Stimulated activated CD4-positive, alpha-beta T cell treated with anti-CD3 and anti-CD28 coated beads, Interleukin-2, amount 100 ng/mL, for 4 hours (primary cell): ENCODE measurements at places on chromosomes 13 and 19.

DNA sequence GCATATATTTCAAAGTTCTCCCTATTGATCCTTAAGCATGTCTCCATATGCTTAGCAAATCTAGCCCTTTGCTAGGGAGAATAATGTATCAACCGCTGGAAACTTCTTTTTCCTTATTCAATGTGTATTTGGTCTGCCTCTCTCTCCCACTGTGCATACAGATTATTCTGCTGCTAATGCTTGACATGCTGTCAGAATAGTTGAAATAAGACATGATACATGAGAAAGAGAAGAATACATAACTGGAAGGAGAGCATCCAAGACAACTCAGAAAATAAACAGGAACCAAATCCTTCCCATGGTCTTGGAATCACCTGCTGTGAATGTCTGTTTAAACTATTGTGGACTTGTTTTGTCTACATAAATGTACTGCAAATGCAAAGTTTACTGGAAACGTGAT is 1103.0 kb downstream of the EFNB2 start:
- DNase-seq, result no peak

DNA sequence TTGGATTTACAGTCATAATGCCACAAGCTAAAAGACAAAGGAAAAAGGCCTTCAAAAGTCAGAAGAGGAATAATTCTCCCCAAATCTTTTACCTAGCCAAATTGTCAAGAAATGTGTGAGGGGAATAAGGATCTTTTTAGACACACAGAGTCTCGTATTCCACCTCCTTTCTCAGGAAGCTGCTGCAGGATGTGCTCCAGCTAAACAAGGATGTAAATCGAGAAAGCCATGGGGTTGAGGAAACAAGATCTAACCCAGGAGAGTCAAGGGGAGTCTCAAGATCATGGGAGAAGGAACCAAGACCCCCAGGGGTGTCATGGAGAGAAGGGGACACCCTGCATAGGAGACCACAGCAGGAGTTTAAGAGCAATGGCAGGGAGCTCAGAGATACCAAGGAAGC is 147.4 kb downstream of the KDM4B start:
- DNase-seq, result no peak

DNA sequence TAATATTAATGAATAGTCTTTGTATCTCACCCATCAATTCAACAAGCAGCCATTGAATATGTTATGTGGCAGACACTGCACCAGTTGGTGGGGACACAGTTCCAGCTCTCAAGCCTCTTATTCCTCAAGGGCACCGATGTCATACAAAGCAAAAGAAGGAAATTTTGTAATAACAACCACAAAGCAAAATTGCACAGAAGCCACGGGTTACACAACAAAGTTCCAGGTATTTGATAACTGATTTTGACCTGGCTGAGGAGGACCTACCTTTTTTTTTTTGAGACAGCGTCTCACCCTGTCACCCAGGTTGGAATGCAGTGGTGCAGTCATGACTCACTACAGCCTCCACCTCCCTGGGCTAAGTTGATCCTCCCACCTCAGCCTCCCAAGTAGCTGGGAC is 266.7 kb downstream of the FOXO1 start:
- no peak for DNase-seq

DNA sequence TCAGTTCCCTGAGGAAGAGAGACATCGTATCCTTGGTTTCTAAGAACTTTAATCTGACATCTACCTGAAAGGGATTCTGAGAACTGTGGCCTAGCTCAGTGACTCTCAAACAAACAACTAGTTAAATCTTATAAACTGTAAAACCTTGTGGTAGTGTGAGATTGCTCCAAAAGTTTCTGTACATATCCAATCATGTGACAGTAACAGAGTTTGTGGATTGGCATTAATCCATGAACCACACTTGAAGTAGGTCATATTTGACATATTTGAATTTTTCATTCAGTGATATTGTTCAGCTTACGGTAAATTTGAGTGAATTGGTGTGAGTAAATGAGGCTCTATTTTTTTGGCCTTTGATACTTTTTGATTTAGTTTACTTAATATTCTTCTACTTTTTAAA is 15.0 kb downstream of the TDRD3 start:
- no peak for DNase-seq

DNA sequence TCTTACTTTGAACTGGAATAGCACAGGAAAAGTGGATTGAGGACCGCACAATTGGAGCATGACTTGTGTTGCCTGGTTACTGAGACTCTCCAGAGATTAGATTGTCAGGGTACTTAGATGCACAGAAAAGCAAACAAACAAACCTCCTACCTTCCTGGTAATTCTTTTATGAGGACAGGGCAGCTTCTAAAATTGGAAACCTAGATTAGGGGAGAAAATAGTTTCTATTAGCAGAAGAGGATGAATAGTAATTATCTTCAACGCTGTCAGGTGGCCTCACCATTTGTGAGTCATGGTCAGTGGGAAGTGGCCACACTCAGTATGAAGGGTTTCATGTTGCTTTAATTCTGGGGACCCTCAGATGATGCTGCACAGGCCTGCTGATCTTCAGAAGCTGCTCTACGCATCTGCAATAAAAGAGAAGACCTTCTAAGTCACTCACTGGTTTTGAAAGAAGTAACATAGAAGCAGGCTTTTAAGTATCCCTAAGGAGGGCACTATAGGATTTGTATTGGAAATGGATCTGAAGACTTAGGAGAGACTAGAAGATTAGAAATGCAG is 106.8 kb downstream of the LACC1 start:
- DNase-seq, result no peak

- DNase-seq, result no peak
Observed at GRCh38 chr13:64429691-64430090, 2800.4 kb downstream of the PCDH9 start.

DNA sequence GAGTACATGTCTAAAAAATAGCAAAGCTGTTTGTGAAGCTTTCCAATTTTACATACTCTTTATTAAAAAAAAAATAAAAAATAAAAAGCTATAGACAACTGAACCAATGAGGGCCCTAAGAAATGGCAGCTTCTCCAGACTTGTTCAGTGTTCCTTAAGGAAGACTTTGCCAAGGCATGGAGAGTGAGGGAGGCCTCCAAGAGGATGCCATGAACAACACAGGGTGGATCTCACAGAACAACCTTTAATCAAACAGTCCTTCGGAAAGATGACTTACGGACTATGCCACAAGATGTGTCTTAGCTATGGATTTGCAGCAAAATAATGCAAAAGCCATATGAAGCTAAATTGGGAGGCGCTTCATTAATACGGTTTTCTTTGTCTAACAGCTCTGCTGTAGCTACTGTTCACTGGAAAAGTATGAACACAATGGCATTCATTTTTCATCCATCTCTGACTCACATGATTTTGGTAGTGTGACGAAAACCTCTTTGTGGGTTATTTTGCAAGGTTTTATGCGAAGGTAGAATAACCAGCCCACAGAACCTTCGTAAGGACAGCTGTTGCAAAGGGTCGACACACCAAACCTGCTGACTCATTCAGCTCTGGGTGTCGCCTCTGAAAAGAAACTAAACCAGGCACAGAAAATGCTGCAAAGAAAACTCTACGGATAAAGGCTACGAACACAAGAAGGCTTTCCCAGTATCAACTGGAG is 27.7 kb downstream of the EFNB2 start:
- DNase-seq, result no peak

GRCh38 chr13:32528358-32528757 is 10.2 kb downstream of the N4BP2L2 start:
- DNase-seq, result no peak

GRCh38 chr19:54558339-54558738 is 15.3 kb upstream of the LILRA2 start:
- DNase-seq, result no peak

DNA sequence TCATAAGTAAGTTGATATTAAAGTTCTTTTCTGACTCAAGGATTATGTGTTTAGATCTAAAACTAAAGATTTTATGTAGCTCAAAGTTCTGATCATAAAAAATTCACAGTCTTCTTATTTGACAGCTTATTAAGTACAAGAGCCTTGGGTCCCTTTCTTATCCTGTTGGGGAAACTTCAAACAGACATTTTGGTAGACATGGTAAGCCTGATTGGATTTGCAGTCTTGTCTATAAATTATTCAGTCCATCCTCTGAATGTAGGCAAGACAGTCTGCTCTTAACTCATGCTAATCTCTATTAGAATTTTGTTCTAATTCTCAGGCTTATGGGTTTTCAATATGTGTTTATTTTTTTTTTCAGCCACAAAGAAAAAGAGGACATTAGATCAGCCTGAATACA is 1718.7 kb upstream of the SLC10A2 start:
- DNase-seq, result no peak

GRCh38 chr13:108834193-108834592 is 204.8 kb downstream of the MYO16 start:
- DNase-seq, result no peak

DNA sequence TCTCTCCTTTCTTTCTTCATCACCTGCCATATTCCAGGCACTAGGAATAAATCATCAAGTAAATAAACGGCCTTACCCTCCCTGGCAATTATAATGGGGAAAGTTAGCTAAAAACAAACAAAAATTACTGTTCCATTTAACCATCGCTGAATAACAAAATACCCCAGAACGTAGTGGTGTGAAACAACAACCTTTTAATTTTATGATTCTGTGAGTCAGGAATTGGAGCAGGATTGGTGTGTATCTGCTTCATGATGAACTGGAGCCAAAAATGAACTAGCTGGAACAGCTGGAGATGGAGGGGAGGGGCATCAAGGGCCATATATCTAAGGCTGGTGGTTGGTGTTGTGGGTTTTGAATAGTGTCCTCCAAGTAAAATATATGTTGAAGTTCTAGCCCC is 3.7 kb upstream of the CADM4 start:
- DNase-seq, result no peak

DNA sequence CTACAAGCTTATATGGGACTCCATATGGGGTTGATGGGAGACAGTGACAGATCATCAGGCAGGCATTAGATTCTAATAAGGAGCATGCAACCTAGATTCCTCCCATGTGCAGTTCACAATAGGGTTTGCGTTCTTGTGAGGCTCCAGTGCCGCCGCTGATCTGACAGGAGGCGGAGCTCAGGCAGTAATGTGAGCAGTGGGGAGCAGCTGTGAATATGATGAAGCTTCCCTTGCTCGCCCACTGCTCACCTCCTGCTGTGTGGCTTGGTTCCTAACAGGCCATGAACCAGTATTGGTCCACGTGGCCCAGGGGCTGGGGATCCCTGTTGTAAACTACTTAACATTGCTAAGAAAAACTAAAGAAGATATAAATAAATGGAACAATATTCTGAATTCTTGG is 378.4 kb downstream of the KCNRG start:
- DNase-seq, result no peak

DNA sequence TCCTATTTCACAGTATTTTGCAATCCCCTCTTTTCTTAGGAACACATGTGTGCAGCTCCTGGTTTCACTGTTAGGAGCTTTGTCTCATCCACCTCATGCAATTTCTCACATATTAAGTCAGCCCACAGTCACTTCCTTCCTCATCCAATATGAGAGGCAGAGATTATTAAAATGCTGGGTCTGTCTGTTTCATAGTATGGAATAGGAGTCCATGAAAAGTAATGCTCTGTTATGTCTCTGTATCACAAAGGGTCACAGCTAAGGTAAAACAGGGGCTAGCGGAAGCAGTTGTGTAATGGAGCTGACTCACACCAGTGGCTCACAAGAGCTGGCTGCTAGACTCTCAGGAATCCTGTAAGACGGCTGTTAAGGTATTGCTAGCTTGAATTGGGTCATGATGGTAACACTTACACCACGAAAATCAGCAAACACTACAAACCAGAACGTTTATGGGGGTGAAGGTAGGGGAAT is 216.5 kb downstream of the EFNB2 start:
- DNase-seq, result no peak

GRCh38 chr13:44224450-44225149 is 149.0 kb upstream of the SERP2 start:
- no peak for DNase-seq

DNA sequence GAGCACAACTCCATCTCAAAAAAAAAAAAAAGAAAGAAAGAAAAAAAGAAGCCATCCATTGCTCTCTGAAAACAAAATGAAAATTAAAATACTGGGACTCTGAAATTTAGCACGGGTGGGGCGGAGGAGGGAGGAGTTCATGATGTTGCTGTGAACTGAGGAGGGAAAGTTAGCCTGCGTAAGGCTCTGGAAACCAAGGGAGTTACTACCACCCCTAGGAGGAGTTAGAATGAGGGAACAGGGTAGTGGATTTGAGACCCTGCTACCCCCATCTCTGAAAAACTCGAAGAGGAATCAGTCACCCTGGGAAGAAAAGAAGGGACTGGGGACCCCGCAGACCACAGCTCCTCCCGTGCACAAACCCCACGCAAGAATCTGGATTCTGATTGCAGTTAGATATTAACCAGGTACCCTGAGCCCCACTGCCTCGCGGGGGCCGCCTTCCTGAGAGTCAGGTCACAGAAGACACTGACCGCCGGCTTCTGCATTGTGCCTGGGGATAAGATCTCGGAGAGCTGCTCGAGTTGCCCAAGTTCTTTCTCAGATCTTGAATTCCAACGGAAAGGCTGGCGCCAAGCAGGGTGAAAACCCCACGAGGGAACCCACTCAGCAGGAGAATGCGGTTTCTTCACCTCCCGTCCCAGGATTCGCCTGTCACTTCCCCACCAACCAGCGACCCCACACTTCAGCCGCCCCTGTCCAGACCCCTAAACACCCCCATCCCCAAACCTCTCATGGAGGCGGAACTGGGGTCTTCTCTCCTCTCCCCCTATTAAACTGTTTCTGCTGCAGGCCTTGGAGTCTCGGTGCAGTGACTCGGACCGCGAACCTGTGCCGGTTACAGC is 870 bp downstream of the ZNF442 start:
- DNase-seq, result no peak

GRCh38 chr19:33609353-33609752 is 12.4 kb upstream of the CHST8 start:
- DNase-seq, result no peak

DNA sequence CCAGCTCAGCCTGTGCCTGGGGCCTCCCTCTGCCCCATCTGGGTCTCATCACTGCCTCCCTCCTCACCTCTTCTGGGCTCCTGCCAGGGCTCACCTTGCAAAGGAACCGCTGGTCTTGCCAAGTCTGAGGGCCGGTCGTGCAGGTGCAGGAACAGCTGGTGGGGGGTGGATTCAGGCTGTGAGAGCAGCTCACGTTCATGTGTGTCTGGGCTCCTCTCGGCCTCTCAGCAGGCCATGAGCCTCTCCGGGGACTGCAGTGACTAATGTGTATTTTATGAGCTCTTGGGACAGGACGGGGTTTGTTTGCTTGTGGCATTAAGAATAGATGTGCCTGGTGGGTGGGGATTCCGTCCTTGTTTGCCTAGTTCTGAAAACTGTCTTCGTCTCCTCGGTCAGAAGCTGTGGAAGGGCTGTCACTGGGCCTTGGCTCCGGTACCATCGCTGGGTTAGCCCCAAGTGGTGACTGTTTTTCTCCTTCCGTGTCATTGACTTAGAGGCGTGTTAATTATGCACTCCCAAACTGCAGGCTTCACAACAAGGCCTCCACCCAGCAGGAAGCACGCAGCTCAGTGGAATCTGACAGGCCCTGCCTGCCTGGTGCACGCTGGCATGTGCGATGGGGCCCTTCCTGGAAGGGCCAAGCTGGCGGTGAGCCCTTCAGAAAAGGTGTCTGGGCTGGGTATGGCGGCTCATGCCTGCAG is 77.6 kb downstream of the KDM4B start:
- DNase-seq, result no peak

- DNase-seq, result no peak
Observed at GRCh38 chr13:92547266-92547665, 679.3 kb upstream of the GPC6 start.

GRCh38 chr13:93942016-93942415 is 537.5 kb downstream of the DCT start:
- DNase-seq, result no peak

- no peak for DNase-seq
Observed at GRCh38 chr13:91773591-91774227, 375.3 kb downstream of the GPC5 start.

- DNase-seq, result no peak
Observed at GRCh38 chr19:51772977-51773376, 12.0 kb downstream of the FPR2 start.
